CD8-positive, alpha-beta memory T cell (primary cell): ENCODE measurements at places on chromosomes 16 and 17.

DNA sequence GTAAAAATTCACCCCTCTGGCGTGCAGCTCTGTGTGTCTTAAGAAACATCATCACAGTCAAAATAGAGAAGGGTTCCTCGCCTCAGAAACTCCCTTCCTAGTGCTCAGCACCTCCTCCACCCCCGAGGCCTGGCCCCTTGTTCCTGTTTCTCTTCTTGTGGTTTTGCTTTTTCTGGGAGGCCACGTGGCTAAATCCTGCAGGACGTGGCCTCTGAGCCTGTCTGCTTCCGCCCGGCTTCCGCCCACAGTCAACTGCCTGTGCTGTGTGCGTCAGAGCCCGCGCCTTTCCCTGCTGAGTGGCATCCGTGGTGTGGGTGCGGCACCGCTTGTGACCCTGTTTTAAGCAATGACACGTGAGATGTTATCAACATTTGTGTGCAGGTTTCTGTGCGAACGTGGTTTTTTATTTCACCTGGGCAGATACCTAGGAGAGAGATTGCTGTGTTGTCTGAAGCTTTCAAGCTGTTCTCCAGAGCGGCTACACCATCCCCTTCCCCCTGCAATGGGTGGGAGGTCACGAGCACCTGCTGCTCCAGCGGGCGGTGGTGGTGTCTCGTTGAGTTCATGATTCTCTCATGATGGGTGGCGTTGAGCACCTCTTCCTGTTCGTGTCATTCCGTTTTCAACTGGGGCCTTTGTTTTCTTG lies 21.7 kb downstream of the ACSF3 start:
- H3K27ac ChIP-seq, result peak overlapping the region; percentile 64
- peaks cover 46% of the 10 kb centered on the region for H3K4me1 ChIP-seq
- H3K4me3 ChIP-seq, result peak overlapping the region; percentile 69
- H3K36me3 ChIP-seq, result peaks cover 26% of the 10 kb centered on the region
- H3K27me3 ChIP-seq, result no peaks in the 10 kb centered on the region

DNA sequence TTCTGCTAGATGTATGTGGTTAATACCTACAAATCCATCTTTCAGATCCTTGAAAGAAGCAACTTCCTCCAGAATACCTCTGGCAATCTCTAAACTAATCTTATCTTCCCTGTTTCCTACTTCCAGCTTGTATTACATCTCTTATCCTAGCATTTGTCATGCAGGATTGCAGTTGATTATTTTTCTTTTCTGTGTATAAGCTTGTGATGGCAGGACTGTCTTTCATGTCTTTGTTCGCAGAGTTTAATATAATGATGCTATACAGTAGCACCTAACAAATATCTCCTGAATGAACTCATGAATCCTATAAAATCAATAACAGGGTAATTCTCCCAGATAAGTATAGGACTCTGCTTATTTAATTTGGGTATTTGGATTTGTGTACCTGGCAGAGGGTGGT lies 12.2 kb upstream of the UBE2G1 start:
- no peaks in the 10 kb centered on the region for H3K27me3 ChIP-seq
- no peaks in the 10 kb centered on the region for H3K36me3 ChIP-seq
- H3K27ac ChIP-seq, result no peak overlapping the region
- peaks cover 9% of the 10 kb centered on the region for H3K4me1 ChIP-seq
- H3K4me3 ChIP-seq, result no peak overlapping the region
- DNase-seq, result no peak

- H3K4me1 ChIP-seq, result peaks cover 16% of the 10 kb centered on the region
- no peaks in the 10 kb centered on the region for H3K27me3 ChIP-seq
- H3K4me3 ChIP-seq, result no peak overlapping the region
- H3K27ac ChIP-seq, result no peak overlapping the region
Observed at GRCh38 chr17:8142887-8143580, 9.2 kb downstream of the PER1 start.

GRCh38 chr16:53872248-53873221 lies 168.6 kb downstream of the FTO start:
- no peak for DNase-seq
- H3K4me1 ChIP-seq, result no peaks in the 10 kb centered on the region
- no peaks in the 10 kb centered on the region for H3K36me3 ChIP-seq
- no peaks in the 10 kb centered on the region for H3K27me3 ChIP-seq
- no peak overlapping the region for H3K27ac ChIP-seq
- no peak overlapping the region for H3K4me3 ChIP-seq
